ENCODE measurements at places on chromosomes 4 and X.

- no peak overlapping the region for H3K27ac ChIP-seq
- H3K4me1 ChIP-seq: no peaks in the 10 kb centered on the region
- H3K36me3 ChIP-seq: no peaks in the 10 kb centered on the region
- no peaks in the 10 kb centered on the region for H3K27me3 ChIP-seq
Observed at GRCh38 chr4:156898373-156899117, 73.1 kb downstream of the PDGFC start.

- no peaks in the 10 kb centered on the region for H3K36me3 ChIP-seq
- H3K4me1 ChIP-seq: no peaks in the 10 kb centered on the region
- DNase-seq: no peak
- no peak overlapping the region for H3K27ac ChIP-seq
- H3K27me3 ChIP-seq: no peaks in the 10 kb centered on the region
Observed at GRCh38 chr4:85496933-85497332, 22.0 kb downstream of the ARHGAP24 start.

DNA sequence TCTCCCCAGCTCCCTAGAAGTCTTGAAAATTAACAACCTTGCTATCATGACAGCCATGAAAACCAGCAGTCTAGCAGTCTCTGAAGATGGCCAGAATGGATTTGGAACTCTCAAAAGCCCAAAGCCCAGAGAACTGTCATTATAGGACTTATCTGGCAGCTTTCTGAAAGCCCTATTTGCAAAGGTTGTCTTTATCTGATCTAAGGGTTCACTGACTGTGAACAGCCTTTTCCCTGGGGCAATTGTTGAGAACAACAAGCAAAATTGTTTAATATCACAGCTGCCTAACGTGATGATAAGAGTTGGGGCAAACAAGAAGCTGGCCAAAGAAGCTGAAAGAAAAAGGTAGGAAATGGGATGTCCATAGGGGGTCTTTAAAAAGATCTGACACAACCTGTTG is 20.9 kb upstream of the KLHL8 start:
- no peaks in the 10 kb centered on the region for H3K4me1 ChIP-seq
- no peaks in the 10 kb centered on the region for H3K27me3 ChIP-seq
- no peak overlapping the region for H3K27ac ChIP-seq
- no peak overlapping the region for H3K4me3 ChIP-seq

DNA sequence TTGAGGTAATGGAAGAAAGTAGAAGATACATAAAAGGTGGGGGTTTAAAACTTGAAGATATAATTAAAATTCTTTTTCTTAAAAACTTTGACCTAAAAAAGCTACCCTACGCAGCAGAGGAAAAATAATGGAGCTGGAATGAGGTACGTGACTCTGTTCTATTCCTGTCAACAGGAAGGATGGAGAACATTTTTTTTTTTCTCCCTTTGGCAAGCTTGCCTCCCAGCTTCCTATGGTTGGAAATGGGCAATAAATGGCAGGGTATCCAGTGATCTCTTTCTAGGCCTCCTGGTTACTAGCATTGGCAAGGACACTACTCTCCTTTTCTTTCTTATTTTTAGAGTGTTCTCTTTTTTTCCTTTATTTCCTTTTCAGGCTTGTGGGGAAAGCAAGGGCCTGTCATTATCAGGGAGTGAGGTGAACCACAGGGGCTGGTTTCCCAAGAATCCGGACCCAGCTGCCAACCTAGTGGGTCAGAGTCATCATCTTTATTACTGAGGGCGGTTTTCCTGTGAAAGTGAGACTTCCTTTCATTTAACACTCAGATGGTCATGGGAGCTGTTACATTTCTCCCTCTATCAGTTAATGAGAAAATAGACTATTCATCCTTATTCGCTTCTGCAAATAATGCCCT is 224.6 kb downstream of the SPRY1 start:
- H3K4me1 ChIP-seq: peaks cover 11% of the 10 kb centered on the region
- no peak for DNase-seq
- H3K27ac ChIP-seq: no peak overlapping the region
- no peaks in the 10 kb centered on the region for H3K36me3 ChIP-seq

DNA sequence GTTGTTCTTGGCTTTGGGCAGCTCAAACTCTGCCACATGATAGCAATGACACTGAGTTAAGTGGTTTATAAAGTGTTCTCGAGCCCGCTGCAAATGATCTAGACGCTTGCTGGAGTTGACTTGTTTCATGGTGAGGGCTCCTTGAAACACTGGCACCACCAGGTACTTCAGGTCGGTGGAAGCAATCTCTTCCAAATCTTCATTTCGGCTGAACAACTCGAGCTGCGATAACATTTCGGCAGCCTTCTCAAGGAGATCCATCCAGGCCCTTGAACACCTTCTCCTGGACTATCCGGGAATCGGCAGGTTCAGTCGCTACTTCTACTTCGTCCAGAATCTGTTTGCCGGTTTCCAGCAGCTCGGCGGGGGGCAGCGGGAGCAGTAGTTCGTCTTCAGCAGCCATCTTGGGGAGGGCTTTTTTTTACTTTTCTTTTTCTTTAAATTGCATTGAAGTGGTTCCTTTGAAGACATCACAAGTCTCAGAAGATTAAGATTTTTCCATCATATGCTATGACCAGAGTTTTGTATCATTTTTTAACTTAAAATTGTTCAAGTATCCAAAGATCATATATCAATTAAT is 28.0 kb downstream of the HNRNPDL start:
- no peak overlapping the region for H3K4me3 ChIP-seq
- no peaks in the 10 kb centered on the region for H3K27me3 ChIP-seq
- no peak for DNase-seq
- no peak overlapping the region for H3K27ac ChIP-seq

- DNase-seq: no peak
- no peaks in the 10 kb centered on the region for H3K27me3 ChIP-seq
- H3K27ac ChIP-seq: no peak overlapping the region
- no peak overlapping the region for H3K4me3 ChIP-seq
- H3K4me1 ChIP-seq: peaks cover 15% of the 10 kb centered on the region
- no peaks in the 10 kb centered on the region for H3K36me3 ChIP-seq
Observed at GRCh38 chr4:98605216-98605615, 53.2 kb downstream of the TSPAN5 start.

- H3K4me1 ChIP-seq: no peaks in the 10 kb centered on the region
- H3K4me3 ChIP-seq: no peak overlapping the region
Observed at GRCh38 chr4:20603671-20604313, 96.5 kb upstream of the PACRGL start.

DNA sequence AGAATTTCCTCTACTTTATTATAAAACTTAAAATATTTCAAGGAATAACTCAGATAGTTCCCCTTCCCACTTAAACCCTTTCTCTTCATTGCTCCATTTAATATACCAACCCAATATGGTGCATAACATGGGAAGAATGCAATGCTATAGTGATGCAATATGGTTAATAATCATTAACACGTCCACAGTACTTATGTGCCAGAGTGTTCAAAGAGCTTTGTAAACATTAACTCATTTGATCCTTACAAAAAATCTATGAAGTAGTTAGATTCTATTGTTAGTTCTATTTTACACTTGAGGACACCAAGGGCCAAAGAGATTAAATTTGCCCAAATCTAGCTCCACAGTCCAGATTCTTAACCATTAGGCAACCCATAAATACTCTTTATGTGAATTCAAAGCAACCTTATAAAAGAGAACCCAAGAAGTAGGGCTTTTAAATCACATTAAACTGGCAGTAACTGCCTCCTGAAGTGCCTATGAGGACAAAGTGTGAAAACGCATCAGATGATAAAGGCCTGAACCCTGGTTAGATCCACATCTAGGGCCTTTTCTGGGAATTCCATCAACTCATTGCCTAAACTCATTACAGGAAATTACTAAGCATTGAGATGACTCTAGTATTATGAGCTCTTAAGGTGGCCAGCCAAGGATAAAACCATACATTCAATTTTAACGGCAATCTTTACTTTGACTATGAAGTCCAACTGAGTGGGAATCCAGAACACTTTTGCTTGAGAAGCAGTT is 94.3 kb downstream of the AREG start:
- H3K27ac ChIP-seq: no peak overlapping the region
- H3K27me3 ChIP-seq: no peaks in the 10 kb centered on the region
- no peaks in the 10 kb centered on the region for H3K4me1 ChIP-seq

DNA sequence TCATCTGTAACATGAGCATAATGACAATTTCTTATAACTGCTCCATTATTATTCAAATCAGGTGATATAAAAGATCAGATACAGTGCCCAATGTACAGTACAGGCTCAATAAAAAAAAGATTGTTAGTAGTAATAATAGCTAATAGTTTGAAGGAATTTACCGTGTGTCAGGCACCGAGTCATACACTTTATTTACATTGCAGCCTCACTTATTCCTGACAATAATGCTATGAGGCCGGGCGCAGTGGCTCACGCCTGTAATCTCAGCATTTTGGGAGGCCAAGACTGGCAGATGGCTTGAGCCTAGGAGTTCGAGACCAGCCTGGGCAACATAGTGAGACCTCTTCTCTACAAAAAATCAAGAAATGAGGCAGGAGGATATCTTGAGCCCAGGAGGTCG is 10.1 kb upstream of the MAP7D3 start:
- DNase-seq: no peak
- no peaks in the 10 kb centered on the region for H3K27me3 ChIP-seq
- no peak overlapping the region for H3K27ac ChIP-seq
- H3K4me3 ChIP-seq: no peak overlapping the region
- no peaks in the 10 kb centered on the region for H3K36me3 ChIP-seq
- no peaks in the 10 kb centered on the region for H3K4me1 ChIP-seq

- H3K4me3 ChIP-seq: no peak overlapping the region
- no peaks in the 10 kb centered on the region for H3K27me3 ChIP-seq
- H3K4me1 ChIP-seq: no peaks in the 10 kb centered on the region
- H3K27ac ChIP-seq: no peak overlapping the region
- no peaks in the 10 kb centered on the region for H3K36me3 ChIP-seq
- no peak for DNase-seq
Observed at GRCh38 chrX:43467608-43468234, 188.4 kb upstream of the MAOA start.

GRCh38 chrX:124605511-124605910 is 259.1 kb downstream of the SH2D1A start:
- no peaks in the 10 kb centered on the region for H3K27me3 ChIP-seq
- no peaks in the 10 kb centered on the region for H3K36me3 ChIP-seq
- H3K4me3 ChIP-seq: no peak overlapping the region
- no peak overlapping the region for H3K27ac ChIP-seq
- DNase-seq: no peak
- H3K4me1 ChIP-seq: no peaks in the 10 kb centered on the region

- H3K27me3 ChIP-seq: no peaks in the 10 kb centered on the region
- H3K4me3 ChIP-seq: no peak overlapping the region
- H3K27ac ChIP-seq: no peak overlapping the region
- H3K4me1 ChIP-seq: no peaks in the 10 kb centered on the region
- H3K36me3 ChIP-seq: no peaks in the 10 kb centered on the region
Observed at GRCh38 chrX:44795945-44796450, 47.8 kb upstream of the DUSP21 start.

GRCh38 chr4:150253416-150253815 is 175.2 kb downstream of the DCLK2 start:
- H3K27me3 ChIP-seq: no peaks in the 10 kb centered on the region
- DNase-seq: no peak
- H3K4me3 ChIP-seq: no peak overlapping the region
- no peaks in the 10 kb centered on the region for H3K36me3 ChIP-seq
- no peak overlapping the region for H3K27ac ChIP-seq
- no peaks in the 10 kb centered on the region for H3K4me1 ChIP-seq

DNA sequence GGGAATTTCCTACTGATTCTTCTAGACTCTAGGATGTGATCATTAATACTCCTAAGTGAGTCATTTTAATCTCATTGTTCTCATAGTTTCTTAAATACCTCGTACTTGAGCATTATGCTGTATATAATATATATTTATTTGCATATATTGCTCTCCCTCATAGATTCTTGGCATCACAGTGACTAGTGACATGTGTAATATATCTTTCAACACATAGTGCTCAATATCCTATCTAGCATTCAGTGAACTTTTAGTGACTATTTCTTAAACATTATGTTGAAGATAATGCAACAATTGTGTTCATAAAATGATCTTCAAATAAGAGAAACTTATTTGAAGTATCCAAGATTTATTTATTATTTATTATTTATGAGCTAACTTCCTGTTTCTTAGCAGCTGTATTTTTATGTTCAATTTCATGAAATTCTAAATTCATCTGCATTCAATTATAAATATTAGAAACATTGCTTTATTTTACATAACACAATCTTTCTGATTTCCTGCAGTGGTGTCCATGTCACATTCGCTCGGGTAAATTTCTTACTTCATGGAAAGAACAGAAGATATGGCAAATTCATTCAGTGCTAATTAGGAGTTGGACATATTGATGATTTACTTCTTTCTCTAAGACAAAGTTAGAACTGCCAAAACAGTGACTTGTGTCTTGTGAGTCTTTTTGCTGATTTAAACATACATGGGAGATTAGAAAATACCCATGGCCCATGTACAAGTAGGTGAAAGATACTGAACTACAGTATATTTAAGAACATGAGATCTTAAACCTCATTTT is 1095.5 kb upstream of the IGFBP7 start:
- no peaks in the 10 kb centered on the region for H3K27me3 ChIP-seq
- no peak for DNase-seq
- no peak overlapping the region for H3K4me3 ChIP-seq
- no peaks in the 10 kb centered on the region for H3K36me3 ChIP-seq
